Left ventricle myocardium superior (tissue), 1 donor: ENCODE measurements at places on chromosomes 1 and 21. TPM values are rescaled to one million over a fixed set of nuclear protein-coding genes. Genes with fewer than 3 reads are reported as not detected.
A peak's percentile ranks its signal among the peaks of the same experiment; 100 is the strongest.

- DNase-seq, result no peak
These were observed 3.7 kb downstream of the CAMTA1 start for GRCh38 chr1:6788946-6789345.

DNA sequence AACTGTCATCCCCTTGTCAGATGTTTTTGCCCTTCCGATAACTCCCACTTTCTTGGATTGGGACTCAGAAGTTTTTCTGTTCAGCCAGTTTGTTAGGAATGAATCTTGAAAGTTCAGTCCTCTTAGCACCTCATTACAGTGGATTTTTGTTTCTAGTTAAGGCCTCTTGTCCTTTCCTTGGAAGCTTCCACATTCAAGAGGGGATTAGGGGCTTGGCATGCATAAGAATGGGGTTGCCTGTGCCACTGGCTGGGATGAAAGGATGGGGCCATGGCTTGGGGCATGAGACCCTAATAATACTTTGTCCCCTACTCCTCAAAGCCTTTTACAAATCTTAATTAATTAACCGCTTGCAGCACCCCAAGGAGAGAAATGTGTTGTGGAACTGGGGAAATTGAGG is 2.4 kb upstream of the DHDDS start:
- DNase-seq, result no peak

- DNase-seq, result no peak
These were observed 59.7 kb upstream of the CLDN14 start for GRCh38 chr21:36539434-36540150.

DNA sequence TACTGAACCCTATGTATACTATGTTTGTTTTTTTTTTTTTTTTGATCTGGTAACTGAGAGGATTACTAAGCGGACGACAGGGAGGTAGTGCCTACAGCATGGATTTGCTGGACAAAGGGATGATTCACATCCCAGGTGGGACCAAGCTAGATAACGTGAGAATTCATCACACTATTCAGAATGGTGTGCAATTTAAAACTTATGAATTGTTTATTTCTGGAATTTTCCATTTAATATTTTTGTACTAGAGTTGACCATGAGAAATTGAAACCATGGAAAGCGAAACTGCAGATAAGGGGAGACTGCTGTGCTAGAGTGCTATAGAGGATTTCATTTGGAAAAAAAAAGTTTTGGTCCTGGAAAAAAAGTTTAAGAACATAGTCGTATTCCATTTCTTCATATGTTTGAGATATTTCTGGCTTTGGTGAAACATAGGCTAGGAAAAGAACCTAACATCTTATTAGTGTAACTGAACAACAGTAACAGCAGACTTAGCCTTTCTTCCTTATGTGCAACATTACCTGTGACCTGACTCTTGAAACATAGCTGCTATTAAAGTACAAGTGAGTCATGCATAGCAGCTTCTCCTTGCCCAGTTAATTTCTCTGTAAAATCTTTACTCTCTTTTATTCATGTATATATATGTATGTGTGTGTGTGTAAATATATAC is 202.5 kb downstream of the FGGY start:
- DNase-seq, result no peak

DNA sequence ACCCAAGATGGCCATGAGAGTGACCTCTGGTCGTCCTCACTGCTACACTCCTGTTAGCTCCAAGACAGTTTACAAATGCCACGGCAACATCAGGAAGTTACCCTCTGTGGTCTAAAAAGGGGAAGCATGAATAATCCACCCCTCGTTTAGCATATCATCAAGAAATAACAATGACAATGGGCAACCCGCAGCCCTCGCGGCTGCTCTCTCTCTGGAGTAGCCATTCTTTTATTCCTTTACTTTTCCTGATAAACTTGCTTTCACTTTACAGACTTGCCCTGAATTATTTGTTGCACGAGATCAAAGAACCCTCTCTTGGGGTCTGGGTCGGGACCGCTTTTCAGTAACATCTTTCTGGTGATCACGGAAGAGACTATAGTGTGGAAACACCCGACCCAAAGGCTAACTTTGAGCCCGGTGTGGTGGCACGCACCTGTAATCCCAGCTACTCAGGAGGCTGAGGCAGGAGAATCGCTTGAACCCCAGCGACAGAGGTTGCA is 19.8 kb upstream of the COX20 start:
- DNase-seq, result no peak

DNA sequence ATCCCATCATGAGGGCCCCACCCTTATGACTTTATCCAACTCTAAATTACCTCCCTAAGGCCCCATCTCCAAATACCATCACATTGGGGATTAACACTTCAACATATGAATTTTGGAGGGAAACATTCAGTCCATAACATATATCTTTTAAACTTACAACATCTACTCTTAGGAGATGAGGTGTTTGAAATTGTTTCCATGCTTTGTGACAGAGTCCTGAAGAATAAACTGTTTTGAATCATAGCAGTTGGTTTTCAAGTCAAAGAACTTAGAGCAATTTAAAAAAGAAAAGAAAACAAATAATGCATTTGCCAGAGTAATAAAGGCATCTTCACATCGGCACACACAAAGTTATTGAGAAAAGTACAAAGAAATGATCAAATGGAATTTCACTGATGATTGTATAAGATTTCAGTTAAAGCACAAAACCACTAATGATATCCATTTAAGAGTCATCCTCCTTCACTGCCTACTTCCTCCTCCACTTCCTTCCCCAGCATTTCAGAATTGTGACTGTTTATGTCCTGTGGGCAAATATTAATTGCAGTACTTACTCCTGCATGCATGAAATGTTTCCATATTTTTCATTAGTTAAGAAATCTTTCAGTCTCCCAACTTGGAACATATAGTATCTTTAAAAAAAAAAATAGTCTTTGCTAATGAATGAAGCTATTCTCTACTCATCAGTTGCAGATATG is 202.0 kb downstream of the LRRC40 start:
- DNase-seq, result no peak

- DNase-seq, result no peak
These were observed 119.2 kb downstream of the ITSN1 start for GRCh38 chr21:33761441-33762036.

- peak; percentile 86 for DNase-seq
These were observed at the start of gene SLC22A15 for GRCh38 chr1:115976062-115976920. Gene SLC22A15, plus strand, starts transcription at chr1:115976513. Its CDS starts 115 bp downstream, at chr1:115976628.

DNA sequence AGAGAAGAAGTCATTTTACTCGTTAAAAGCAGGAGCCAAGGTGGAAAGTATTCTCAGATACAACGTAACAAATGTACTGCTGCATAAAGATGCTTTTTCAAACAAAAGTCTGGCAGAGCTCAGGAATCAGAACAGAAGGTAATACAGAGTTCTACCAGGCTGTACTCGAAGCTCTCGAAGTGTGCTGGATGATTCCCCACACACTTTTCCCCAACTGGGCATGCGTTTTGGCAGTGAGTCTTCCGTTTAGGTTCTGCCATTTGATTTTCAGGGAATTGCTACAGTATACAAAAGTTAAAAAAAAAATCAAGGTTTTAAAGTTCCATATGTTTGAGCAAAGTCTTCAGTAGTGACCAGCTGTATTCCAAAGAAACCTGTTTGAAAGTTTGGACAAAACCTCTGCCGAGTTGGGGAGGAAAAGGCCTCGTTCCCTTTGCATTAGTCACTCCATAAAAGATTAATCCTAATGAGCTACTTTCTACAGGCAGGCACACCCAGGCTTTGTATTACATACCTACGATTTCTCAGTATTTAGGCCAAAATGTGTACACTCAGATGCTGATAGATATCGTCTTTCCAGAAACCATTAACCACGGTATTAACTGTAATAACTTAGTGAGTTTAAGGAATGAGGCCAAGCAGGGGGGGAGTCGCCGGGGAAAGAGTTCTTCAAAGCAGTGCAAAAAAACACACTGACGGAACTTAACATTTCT is 477.1 kb downstream of the LMO4 start:
- no peak for DNase-seq

DNA sequence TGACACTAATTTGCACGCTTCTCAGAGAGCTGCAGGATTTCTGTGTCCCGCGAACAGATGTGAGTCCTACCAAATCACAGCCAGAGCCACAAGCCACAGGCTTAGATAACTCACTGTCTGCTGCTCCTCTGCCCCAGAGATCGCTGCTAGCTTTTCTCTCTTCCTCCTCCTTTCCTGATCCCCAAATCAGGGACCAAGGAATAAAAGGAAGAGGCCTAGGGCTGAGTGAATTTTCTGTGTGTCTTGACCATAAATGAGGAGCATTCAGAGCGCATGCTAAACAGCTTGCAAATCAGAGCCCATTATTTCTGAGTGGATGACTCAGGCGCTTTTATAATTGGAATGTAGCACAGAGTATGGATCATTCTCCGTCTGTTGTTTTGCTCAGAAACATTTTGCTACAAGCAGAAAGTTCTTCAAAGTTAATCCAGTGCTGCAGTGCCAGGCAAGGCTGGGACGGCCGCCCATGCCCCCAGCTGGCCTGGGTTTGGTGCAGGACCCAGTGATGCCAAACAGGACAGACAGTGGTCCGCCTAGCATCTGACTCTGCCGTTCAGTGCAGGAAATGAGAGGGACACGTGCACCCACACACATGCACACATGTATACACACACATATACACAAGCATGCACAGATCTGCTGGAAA is 38.2 kb downstream of the KCNAB2 start:
- no peak for DNase-seq

GRCh38 chr1:119079881-119080280 is 60.6 kb downstream of the WARS2 start:
- DNase-seq, result no peak

- no peak for DNase-seq
These were observed 40.6 kb upstream of the SLC2A1 start for GRCh38 chr1:42999308-42999707.

GRCh38 chr21:40117236-40117635 is 250.0 kb downstream of the PCP4 start:
- no peak for DNase-seq

- no peak for DNase-seq
These were observed 17.5 kb downstream of the MAB21L3 start for GRCh38 chr1:116128664-116129063.

DNA sequence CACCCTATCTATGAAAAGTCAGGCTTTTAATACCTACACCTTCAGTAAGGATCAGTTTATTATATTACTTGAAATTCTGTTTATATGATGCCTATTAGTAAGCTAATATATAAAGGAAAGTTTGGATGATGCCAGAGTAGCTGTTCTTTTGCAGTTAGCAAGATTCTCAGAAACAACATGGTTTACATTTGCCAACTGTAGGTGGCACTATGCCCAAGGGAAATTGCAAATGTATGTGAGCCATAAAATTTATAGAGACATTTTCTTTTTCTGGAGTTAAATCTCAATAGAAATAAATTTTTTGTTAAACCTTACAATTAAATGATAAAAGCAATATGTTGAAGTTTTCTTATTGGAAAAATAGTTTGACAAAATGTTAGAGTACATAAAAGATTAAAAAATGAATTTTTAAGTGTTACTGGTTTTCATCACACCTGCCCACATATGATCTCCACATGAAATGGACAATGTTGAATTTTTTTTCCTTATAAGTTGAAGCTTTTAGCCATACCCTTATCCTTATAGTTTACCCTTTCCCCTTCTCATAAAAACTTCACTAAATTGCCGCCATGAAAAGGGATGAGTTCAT is 32.1 kb upstream of the EPHX4 start:
- no peak for DNase-seq

DNA sequence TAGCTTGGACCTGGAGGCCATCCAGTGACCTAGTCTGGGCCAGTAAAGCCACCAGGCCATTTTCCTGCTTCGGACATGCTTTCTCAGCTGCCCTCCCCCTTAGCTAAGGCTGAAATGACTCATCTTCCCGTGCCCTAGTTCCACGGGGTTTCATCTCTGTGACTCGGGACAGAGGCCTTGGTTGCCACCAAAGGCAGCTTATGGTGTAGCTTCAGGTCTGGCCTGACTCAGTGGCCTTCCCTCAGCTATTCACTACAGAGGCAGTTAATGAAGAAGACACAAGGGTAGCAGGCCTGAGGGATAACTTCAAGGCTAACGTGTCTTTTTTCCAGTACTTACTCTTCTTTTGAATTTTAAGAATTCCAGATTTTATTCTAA is 82.4 kb downstream of the PBX1 start:
- no peak for DNase-seq

- peak; percentile 84 for DNase-seq
These were observed 11.4 kb downstream of the BTBD19 start for GRCh38 chr1:44819608-44820327.

GRCh38 chr1:162676750-162677149 is 44.5 kb downstream of the DDR2 start:
- no peak for DNase-seq

- DNase-seq, result no peak
These were observed 22.2 kb upstream of the STRIP1 start for GRCh38 chr1:110012100-110012780.

- DNase-seq, result no peak
These were observed 159.2 kb downstream of the AGBL4 start for GRCh38 chr1:49864581-49864980.

DNA sequence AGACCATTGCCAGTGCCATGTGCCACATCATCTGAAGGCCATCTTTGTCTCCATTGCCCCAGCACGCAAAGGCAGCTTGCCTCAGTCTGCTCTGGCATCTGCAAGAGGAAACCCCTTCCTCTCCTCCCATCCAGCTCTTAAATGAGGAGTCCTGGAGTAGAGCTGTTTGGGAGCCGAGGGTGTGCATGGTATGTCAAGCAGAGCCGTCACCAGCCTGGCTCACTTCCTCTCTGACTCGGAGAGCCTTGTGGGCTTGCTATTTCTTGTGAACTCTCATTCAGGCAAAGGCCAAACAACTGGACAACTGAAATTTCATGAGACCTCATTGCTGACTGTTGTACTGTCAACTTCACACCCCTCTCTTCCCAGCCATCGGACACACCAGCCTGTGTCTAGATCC is 143.9 kb downstream of the SIPA1L2 start:
- DNase-seq, result no peak

GRCh38 chr1:41777695-41778094 is 141.0 kb downstream of the HIVEP3 start:
- no peak for DNase-seq

DNA sequence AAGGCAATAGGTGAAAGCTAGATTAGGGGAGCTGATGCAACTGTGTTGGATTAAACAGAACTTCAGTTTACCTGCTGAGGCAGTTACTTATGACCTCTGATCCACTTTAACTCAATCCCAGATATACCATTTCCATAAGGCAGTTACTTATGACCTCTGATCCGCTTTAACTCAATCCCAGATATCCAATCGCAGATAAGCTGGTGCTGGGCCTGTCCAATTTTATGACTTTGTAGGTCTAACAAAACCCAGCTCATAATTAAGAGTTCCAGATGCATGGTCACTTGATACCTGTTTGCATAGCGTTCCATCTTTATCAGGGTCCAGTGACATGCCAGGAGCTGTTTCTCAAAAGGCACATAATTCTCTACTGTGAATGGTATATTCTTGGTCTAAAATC is 396.0 kb downstream of the AGBL4 start:
- DNase-seq, result no peak

- DNase-seq, result no peak
These were observed 100.6 kb upstream of the AJAP1 start for GRCh38 chr1:4553761-4554160.

ASPM gene
- 0.40 TPM for total RNA-seq

HAO2 gene
- total RNA-seq, result not detected

MIB2 gene
- 131 TPM for total RNA-seq

PLA2G2F gene
- not detected for total RNA-seq

TMOD4 gene
- 0.62 TPM for total RNA-seq

FAM78B gene
- total RNA-seq, result 3.8 TPM

EPHA8 gene
- total RNA-seq, result not detected

SH2D5 gene
- total RNA-seq, result not detected

FNDC10 gene
- total RNA-seq, result 3.6 TPM

ARHGAP30 gene
- total RNA-seq, result 3.7 TPM

PRAMEF10 gene
- not detected for total RNA-seq

RHEX gene
- 1.0 TPM for total RNA-seq
